ENCODE measurements at places on chromosomes 12 and 14.

DNA sequence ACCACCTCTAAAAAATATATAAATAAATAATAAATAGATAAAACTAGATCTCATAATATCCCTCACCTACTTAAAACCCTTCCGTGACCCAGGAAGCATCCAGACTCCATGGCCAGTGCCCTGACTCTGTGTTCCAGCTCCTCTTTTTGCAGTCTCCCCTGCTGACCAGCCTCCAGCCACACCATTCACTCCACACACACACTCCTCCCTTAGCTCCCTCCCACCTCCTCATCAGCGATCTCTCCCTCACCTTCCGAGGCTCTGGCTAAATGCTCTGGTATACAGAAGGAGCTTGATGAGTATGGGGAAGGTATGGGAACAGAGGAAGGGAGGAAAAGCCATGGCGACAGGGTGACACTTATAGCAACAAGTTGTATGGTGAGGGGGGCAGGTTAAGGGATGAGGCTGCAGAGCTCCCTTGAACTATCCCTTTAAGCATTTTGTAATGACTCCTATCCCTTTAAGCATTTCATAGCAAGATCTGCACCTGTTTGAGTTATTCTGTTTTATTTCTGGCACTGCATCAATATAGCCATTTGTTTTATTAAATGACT lies 26.1 kb upstream of the EIF4B start:
- no peak for DNase-seq

- no peak for DNase-seq
Observed at GRCh38 chr12:116813271-116814041, 67.8 kb downstream of the HRK start.

- no peak for DNase-seq
Observed at GRCh38 chr14:101717663-101718490, 43.6 kb upstream of the PPP2R5C start.

DNA sequence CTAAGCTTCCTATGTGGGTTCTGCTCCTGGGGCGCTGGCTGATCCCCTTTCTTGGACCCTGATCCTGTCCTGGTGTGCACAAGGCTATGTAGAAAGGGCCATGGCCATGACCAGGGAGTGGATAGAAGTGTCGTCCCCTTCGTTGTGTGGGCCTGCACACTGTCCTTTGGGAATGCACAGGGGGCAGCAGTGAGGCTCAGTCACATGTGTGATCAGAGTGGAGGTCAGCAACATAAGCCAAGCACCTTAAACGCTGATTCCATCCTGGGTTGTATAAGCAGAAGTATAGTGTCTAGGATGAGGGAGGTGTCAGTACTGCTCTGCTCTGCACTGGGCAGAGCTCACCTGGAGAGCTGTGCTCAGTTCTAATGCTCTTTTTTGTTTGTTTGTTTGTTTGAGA lies 48.4 kb downstream of the ESRRB start:
- DNase-seq = no peak

DNA sequence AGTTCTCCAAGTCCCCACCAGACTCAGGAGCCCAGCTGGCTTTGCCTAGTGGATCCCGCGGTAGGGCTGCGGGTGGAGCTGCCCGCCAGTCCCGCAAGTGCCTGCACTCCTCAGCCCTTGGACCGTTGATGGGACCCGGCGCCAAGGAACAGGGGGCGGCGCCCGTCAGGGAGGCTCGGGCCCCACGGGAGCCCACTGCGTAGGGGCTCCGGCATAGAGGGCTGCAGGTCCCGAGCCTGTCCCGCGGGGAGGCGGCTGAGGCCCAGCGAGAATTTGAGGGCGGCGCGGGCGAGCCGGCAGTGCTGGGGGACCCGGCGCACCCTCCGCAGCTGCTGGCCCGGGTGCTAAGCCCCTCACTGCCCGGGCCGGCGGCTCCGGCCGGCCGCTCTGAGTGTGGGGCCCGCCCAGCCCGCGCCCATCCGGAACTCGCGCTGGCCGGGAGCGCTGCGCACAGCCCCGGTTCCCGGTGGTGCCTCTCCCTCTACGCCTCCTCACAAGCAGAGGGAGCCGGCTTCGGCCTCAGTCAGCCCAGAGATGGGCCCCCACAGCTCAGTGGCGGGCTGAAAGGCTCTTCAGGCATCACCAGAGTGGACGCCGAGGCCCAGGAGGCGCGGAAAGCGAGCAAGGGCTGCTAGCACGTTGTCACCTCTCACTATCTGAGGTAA lies 452.4 kb upstream of the LRFN5 start:
- no peak for DNase-seq

- no peak for DNase-seq
Observed at GRCh38 chr12:127570793-127571360, 696.1 kb upstream of the TMEM132C start.

DNA sequence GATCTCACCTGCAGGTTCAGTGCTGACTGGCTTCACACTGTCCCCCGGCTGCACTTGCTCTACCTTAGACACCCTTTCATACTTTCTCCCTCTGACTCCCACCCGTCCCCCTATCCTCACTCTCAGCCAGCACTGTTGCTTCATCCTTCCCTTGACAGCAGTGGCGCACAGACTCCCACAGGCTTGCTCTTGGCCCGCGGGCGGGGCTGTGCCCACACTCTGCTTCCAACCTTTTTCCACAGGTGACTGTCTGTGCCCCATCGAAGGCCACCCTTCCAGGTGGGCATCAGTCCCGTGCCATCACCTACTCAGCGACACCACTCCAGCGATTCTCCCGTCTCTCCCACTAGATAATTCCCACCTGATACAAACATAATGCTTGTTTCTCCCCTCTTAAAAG lies 1.0 kb upstream of the RPS6KL1 start:
- DNase-seq = no peak

DNA sequence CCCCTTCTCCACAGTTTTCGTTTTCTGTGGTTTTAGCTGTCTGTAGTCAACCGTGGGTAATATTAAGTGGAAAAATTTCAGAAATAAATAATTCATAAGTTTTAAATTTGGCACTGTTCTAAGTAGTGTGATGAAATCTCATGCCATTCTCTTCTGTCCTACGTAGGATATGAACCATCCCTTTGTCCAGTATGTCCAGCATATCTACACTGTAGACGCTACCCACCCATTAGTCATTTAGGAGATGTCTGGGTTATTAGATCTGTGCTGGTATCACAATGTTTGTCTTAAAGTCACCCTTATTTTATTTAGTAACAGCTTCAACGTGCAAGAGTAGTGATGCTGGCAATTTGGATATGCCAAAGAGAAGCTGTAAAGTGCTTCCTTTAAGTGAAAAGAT lies 44.7 kb downstream of the ATF7IP start:
- DNase-seq = no peak

DNA sequence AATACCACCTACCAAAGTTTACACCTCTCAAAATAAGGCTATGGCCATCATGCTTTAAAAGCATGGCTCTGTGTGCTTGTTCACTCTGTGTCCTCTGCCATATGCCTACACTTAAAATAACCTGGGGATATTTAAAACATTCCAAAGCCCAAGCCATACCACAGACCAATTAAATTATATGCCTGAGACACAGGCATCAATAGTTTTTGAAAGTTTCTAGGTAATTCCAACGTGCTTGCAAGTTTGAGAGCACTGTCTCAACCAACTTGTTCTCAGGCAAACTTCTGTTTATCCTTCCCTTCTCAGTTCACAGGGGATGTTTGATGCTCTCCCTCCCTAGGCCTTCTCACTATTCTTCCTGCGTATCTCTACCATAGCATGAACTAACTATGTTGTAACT lies 3.4 kb upstream of the FRMD6 start:
- DNase-seq = no peak

- DNase-seq = no peak
Observed at GRCh38 chr12:87439990-87440827, 589.0 kb downstream of the C12orf50 start.

- no peak for DNase-seq
Observed at GRCh38 chr14:54532111-54533012, 22.7 kb downstream of the CGRRF1 start.

DNA sequence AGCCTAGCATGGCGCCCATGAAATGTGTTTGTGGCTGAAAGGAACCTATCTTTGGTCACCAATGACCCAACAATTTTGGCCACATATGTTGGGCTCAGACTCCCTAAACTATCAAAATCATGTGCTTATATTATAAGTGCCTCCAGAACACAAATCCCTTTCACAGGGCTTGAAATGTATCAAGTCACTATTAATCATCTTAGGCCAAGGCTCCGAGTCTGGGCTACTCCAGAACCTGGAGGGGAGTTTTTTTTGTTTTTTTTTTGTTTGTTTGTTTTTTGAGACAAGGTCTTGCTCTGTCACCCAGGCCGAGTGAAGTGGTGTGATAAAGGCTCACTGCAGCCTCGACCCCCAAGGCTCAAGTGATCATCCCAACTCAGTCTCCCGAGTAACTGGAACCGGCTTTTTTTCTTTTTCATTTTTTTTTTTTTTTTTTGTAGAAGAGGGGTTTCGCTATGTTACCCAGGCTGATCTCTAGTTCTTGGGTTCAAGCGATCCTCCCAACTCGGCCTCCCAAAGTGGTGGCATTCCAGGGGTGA lies 989 bp upstream of the DRAM1 start:
- no peak for DNase-seq

GRCh38 chr12:2513141-2514037 lies 281.4 kb upstream of the FKBP4 start:
- DNase-seq = no peak

- no peak for DNase-seq
Observed at GRCh38 chr12:89484470-89484869, 40.1 kb downstream of the GALNT4 start.

DNA sequence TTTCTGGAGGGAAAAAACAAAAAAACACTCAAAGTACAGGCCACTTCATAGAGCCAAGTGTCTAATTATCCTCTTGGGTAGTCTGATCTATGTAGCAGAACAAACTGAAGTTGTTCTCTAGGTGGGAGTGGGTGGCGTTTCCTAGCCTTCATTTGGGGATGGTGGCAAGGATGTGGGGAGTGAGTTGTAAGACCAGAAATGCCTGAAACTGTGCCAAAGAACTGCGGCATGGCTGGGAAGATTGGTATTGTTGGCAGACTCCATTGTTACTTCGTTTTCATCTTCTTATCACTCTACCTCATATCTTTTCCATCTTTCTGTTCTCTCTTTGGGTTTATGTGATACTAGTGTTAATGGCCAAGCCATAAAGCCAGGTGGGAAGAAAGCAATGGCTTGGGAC lies 177.3 kb upstream of the DDHD1 start:
- DNase-seq = no peak

- DNase-seq = no peak
Observed at GRCh38 chr14:79493081-79493645, 718.1 kb downstream of the DIO2 start.

GRCh38 chr14:86935241-86935885 lies 1057.6 kb downstream of the GALC start:
- no peak for DNase-seq

DNA sequence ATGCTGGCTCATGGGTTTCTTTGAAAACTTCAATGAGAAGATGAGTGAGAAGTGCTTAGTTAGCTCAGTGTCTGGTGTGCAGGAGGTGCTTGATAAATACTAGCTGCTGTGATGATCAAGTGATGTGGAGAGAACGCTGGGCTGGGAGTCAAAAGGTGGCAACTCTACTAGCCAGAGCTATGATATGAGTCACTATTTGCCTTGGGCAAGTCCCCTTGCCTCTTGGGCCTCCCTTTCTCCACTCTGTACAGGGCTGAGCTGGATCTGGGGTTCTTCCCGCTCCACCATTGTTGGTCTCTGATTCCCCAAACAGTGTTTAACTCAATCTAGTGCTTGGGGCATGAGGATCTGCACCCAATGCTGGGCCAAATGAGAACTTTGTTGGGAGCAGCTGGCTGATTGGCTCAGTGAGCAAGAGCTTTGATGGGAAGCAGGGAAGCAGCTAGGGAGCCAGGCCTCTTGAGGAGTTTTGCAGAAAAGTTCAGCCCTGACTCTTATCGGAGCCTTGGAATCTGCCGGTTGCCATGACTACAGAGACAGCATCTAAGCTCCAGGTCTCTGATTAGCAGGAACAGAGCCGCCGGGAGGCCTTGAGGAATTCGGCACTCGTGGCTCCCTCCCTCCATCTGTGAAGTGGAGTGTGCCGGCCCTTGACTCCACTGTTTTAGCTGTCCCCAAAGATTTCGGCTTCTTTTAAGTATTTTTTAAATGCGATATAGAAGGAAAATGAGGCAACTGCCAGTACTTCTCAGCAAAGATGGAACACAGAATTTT lies 82.1 kb upstream of the HSPB8 start:
- no peak for DNase-seq

GRCh38 chr14:67485501-67486095 lies 2.9 kb downstream of the TMEM229B start:
- DNase-seq = no peak

DNA sequence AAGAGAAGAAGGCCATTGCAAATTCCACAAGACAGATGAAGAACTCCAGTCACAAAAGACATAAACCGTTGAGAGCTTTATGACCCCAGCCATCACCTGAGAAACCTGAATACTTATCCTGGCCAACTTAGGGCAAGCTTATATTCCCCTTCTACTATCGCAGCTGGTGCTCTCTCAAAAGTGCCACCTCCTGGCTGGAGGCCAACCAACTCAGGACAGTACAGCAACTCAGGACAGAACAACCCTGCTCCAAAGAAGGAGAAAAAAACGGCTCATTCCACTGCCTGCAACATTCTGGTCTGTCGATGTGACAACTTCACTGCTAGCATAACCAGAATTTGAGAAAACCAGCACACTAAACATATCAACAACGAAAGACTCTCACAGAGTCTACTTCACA lies 9.7 kb upstream of the KRT6B start:
- no peak for DNase-seq

DNA sequence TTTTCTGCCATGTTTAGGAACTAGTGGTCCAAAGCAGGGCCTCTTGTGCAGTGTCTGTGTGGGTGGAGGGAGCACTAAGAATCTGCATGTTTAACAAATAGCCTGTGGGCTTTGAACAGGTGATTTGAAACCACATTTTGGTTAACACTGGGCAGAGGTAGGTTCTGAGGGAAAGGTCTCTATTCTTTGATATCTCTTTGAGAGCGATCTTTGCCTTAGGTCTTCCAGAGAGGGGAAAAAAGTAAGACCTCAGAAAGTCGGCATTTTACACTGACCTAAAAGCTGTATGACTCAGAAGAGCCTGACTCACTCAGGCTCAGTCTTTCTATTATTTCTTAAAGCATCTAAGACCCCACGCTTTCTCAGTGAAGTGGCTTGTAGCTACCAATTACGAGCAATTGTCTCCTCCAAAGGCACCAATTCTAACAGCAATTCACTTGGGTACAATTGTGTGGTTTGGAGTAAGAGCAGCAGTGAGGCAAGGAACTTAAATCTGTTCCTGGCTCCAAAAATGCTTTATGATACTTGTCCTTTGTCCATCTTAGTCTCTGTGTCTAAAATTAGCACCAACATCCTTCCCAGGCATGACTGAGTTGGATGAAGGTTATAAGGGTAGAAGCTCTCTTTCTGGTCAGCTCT lies 8.8 kb downstream of the EIF2B2 start:
- no peak for DNase-seq

GRCh38 chr14:34933301-34933700 lies 49.5 kb upstream of the SRP54 start:
- no peak for DNase-seq

- DNase-seq = no peak
Observed at GRCh38 chr12:52193991-52194390, 2.2 kb upstream of the KRT80 start.

- DNase-seq = no peak
Observed at GRCh38 chr14:104437703-104438102, 141.9 kb upstream of the C14orf180 start.

- DNase-seq = no peak
Observed at GRCh38 chr12:100544165-100544564, 29.3 kb upstream of the GAS2L3 start.

All from CD4-positive, alpha-beta T cell treated with Interleukin-10 for 1 hour (primary cell).